ENCODE measurements at places on chromosomes 6 and 20. TPM values are rescaled to one million over a fixed set of nuclear protein-coding genes. Genes with fewer than 3 reads are reported as not detected.

DNA sequence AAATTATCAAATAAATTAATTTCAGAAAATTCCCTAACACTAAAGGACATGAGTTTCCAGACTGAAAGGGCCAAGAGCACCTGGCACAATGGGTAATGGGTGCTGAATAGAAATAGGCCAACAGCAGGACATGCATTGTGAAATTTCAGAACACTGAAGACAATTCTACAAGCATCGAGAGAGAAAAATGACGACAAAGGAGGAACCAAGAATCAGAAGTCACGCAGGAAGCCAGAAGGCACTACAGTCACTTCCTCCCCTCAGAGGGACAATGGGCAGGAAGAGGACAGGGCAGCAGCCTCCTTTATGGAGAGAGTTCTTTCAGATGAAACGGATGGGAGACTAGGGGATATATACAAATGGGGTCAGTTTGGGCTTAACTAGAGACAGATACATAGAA lies 29.6 kb downstream of the PCNA start:
- H3K27ac ChIP-seq = peak overlapping the region; percentile 36
- H3K27me3 ChIP-seq = no peaks in the 10 kb centered on the region
- H3K36me3 ChIP-seq = no peaks in the 10 kb centered on the region
- H3K4me1 ChIP-seq = no peaks in the 10 kb centered on the region
- DNase-seq = no peak

- peaks cover 7% of the 10 kb centered on the region for H3K4me1 ChIP-seq
- H3K27ac ChIP-seq = no peak overlapping the region
- no peak for DNase-seq
Observed at GRCh38 chr20:45507011-45507820, 8.2 kb downstream of the SPINT3 start.

Gene DUSP15
- total RNA-seq = 2.8 TPM

Gene CBLN4
- not detected for total RNA-seq
